ENCODE measurements at places on chromosomes 16 and 17.

- DNase-seq, result no peak
Measured at GRCh38 chr16:30137897-30138296, 14.9 kb upstream of the MAPK3 start.

DNA sequence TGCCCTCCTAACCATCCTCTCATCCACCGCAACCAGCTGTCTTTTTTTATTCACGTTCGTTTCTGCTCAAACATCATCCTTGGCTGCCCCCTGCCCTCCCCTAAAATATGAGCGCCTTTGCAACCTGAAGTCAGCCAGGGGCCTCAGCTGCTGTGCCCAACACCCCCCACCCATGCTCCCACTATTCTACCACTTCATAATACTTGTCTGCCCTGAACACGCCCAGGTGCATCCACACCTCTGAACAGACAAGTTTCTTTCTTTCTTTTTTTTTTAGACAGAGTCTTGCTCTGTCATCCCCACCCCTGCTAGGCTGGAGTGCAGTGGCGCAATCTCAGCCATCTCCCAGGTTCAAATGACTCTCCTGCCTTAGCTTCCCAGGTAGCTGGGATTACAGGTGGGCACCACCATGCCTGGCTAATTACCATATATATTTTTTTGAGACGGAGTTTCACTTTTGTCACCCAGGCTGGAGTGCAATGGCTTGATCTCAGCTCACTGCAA is 26.9 kb downstream of the CEP295NL start:
- no peak for DNase-seq

DNA sequence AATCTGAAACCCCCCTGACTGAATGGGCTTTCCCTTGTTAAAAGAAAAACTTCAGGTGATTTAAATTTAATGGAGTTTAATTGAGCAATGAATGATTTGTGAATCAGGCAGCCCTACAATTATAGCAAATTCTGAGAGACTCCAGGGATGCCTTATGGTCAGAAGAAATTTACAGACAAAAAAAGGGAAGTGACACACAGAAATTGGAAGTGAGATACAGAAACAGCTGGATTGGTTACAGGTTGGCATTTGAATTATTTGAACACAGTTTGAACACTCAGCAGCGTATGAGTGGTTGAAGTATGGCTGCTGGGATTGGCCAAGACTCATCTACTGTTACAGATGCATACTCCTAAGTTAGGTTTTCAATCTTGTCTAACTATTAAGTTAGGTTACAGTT is 19.0 kb upstream of the CPHXL start:
- DNase-seq, result no peak

DNA sequence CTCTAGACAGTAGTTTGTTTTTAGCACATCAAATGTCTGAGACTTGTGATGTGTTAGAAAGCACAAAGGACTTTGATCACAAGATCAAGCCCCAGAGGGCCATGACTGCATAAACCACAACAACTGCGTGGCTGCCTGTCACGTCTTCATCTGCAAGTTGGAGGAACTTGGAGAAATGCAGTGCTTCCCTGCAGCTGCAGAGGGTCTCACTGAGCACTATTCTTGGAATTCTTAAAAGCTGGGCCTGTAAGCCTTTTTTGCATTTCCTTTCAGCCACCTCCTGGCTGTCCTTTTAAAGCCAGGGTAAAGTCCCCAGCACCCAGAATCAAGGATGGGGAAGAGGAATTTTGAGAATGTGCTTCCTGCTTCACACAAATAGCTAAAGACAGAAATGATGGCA is 431.3 kb downstream of the MAF start:
- DNase-seq, result no peak

DNA sequence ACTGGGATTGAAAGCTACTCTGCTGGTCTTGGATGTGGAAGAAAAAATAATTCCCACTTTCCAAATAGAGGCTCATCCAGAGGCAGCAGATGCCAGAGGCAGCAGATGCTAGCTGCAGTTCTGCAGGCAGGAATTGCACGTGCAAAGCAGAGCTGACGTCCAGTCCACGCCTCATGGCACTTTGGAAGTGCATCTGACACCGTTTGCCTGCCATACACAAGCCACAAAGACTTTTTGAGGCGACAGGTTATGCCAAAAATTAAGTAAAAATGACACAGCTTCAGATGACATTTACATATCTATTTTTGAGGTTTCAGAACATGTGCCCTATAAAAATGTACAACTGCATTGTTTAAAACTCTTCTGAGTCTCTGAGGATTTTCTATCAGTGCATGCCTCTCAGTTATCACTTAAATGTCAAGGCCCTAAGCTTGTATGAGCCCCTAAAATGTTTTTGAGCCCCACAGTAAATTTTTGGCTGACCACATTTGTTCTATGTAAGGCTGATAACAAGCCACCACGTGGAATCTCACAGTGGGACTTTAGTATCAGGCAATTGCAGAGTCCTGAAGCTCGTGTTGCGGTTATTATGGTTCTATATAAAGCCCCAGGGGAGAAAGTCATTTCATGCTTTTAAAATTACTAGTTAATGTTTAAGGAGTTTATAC is 239.2 kb downstream of the PRKCA start:
- DNase-seq, result no peak
